Aorta (tissue), 5 donors: ENCODE measurements at places on chromosomes 2 and 18. TPM values are rescaled to one million over a fixed set of nuclear protein-coding genes. Genes with fewer than 3 reads are reported as not detected.

BCL2 gene
- 4.3 TPM for polyA plus RNA-seq

- DNase-seq, result no peak
Observed at GRCh38 chr2:219748671-219749570, 121.5 kb downstream of the SLC4A3 start.

DNA sequence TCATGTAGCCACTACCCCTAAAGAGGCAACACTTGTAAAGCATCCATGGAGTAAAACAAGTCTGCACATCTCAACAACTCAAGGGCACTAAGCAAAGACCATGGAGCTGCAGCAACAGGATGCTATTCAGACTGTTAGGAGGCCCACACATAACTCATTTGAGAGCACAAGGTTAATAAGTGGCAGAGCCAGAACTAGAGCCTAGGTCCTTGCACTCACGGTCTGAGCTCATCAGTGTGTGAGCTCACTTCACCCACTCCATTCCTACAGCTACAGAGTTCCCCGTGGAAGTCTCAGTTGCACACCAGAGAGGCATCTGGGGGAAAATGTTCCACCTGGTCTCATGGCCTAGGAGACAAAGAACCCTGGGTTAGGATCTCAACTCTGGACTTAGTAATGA lies 35.0 kb downstream of the TTC32 start:
- no peak for DNase-seq

DNA sequence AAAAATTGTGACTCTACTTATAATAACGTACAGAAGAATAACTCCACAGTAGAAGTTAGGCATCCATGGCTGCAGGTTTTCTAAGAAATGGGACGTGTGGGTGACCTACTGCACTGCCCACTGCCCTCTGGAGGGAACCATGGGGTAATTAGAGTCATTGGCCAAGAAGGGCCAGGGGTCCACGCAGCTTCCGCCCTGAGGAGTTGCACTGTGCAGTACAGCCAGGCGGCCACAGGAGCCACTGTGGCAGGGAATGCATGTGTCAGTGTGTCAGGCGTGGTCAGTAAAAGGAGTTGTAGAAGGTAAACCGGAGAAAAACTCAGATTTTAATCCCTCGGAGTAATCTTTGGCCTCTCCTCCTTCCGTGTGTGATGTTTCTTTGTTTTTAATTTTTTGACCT lies 24.8 kb downstream of the NCK2 start:
- no peak for DNase-seq

DNA sequence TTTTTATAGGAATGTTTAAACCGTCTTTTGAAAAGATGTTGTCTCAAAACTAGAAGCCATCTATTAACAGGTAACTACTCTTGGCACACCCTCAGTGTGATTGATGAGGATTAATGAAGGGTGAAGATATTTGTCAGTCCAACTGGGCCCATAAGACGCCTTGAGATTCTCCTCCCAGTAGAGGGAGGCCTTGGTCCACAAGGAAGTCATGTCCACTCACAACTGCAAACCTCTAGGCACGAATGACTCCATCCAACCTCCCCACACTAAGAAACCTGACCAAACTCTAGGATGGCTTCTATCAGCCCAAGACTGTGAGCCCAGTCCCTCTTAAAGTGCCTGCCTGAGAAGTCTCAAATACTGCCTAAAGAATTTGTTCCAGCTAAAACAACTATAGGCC lies 19.2 kb upstream of the GRP start:
- DNase-seq, result no peak
